ENCODE measurements at places on chromosomes 3 and 15.

DNA sequence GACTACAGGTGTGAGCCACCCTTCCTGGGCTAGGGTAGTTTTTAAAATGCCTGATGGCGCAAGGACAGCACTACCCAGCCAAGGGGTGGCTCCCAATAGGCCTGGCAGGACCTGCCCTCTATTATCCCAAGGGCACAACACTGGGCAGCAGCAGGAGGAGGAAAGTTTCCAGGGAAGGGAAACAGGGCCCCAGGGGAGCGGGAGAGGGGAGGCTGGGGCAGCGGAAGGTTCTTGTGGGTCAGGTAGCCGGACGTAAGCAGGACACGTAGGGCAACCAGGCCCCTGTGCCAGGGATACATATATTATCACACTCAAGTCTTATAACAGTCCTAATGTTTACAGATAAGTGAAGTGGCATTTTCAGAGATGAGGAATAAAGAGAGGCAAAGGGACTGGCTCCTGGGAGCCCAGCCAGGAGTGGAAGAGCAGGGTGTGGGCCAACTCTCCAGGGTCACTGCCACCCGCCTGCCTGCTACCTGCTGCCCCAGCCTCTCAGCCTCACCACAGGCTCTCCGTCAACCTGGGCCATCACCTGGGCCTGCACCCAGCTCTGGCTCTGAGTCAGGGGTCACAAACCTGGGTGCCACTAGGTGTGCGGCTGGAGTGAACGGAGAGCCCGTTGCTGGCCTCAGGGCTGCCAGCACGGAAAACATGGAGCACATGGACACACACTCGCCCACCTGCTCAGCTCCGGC is 73.2 kb upstream of the SNRPA1 start:
- H3K4me3 ChIP-seq: no peak overlapping the region
- H3K27ac ChIP-seq: no peak overlapping the region
- H3K36me3 ChIP-seq: no peaks in the 10 kb centered on the region
- no peaks in the 10 kb centered on the region for H3K27me3 ChIP-seq
- DNase-seq: no peak
- H3K4me1 ChIP-seq: no peaks in the 10 kb centered on the region

GRCh38 chr3:106068795-106069194 is 200.0 kb upstream of the CBLB start:
- no peaks in the 10 kb centered on the region for H3K4me1 ChIP-seq
- DNase-seq: no peak
- no peak overlapping the region for H3K4me3 ChIP-seq
- no peaks in the 10 kb centered on the region for H3K36me3 ChIP-seq
- H3K27me3 ChIP-seq: no peaks in the 10 kb centered on the region

- no peak overlapping the region for H3K4me3 ChIP-seq
- DNase-seq: no peak
- H3K27me3 ChIP-seq: no peaks in the 10 kb centered on the region
- no peaks in the 10 kb centered on the region for H3K4me1 ChIP-seq
- H3K36me3 ChIP-seq: no peaks in the 10 kb centered on the region
- no peak overlapping the region for H3K27ac ChIP-seq
These were observed 106.6 kb downstream of the MAP4 start for GRCh38 chr3:47909607-47910006.

- no peaks in the 10 kb centered on the region for H3K27me3 ChIP-seq
- H3K27ac ChIP-seq: peak overlapping the region; percentile 91
- H3K36me3 ChIP-seq: no peaks in the 10 kb centered on the region
- peak overlapping the region; percentile 82 for H3K4me3 ChIP-seq
These were observed 3.0 kb downstream of the BBX start for GRCh38 chr3:107525644-107526305.

DNA sequence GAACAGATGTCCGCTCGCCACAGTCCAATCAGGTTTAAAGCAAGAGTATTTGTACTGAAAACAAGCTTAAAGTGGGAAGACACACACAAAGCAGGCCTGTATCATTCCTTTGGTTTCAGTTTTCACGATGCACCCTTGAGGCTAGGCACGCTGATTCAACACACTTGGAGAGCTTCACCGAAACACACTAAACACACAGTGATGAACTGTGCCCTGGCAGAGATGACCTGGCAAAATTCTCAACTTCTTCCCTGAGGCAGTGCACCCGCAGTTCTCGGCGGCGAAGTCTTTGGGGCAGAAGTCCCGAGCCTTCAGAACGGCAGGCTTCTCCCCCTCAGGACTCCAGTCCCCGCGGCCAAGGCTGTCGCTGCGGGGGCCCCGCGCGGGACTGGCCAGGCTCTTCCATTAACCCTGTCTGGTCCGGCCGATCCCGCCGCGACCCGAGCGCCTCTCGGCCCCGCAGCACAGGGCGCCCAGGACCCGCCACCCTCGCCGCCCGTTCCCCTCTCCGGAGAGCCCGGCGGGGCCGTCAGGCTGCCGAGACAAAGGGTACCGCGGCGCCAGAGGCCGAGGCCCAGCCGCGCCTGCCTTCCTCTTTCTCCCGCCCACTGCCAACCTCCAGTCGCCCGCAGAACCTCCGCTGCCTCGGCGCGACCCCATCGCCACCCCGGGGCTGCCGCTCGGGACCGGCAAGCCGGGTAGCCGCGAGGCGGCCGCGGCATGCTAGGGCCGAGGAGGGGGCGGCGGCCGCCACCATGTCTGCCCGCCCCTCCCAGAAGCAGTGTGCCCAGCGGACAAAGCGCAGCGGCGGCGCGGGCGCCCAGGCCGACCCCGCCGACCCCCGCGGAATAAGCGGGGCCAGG is 792 bp downstream of the GABPB1 start:
- H3K36me3 ChIP-seq: no peaks in the 10 kb centered on the region
- H3K27ac ChIP-seq: peak overlapping the region; percentile 97
- H3K4me3 ChIP-seq: peak overlapping the region; percentile 83
- peak; percentile 66 for DNase-seq
- no peaks in the 10 kb centered on the region for H3K27me3 ChIP-seq

DNA sequence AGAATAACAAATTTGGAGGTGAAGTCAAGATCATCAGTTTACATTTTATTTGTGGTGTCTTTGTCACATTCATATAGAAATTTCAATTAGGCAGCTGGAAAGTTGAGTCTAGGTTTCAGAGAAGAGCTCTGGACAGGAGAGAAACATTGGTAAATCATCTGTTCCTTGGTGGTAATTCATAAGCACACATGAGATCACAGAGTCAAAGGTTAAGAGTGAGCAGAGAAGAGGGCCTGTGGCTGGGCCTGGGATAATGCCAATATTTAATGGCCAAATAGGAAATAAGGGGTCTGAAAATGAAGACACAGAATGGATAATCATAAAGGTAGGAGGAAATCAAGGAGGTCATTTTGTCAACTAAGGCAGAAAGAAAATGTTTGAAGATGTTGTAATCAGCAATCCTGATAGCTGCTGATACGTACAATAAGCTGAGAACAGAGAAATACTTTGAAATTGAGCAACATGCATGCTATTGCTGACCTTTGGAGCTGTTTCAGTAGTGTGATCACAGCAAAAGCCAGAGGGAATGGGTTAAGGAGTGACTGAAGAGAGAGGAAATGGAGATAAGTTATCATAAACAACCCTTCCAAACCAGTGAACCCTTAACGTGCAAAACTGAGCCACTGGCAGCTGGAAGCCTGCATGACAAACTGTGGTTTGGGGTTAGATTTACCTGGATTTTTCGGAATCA is 692.8 kb downstream of the AGBL1 start:
- no peaks in the 10 kb centered on the region for H3K36me3 ChIP-seq
- no peak overlapping the region for H3K4me3 ChIP-seq
- no peaks in the 10 kb centered on the region for H3K4me1 ChIP-seq
- DNase-seq: no peak
- H3K27ac ChIP-seq: no peak overlapping the region

DNA sequence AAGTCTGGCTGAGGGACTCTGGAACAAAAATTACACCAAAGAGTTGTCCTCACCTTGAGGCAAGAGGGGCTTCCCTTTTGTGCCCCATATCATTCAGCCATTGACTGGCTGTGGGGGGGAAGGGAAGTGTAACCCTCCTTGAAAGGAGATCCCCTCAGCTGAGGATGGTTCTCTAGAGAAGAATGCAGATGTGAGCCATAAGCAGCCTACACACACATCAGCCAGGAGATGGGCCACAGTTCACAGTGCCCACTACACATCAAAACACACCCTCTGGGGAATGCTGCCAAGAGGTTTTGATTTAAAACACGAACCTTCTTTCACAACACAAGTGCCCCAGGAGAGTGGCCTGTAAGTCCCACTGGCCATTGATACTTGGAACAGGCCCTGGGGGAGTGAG is 231.2 kb upstream of the CTDSPL start:
- H3K4me3 ChIP-seq: no peak overlapping the region
- no peaks in the 10 kb centered on the region for H3K36me3 ChIP-seq
- H3K27me3 ChIP-seq: no peaks in the 10 kb centered on the region

- no peaks in the 10 kb centered on the region for H3K4me1 ChIP-seq
- no peak overlapping the region for H3K4me3 ChIP-seq
- H3K27ac ChIP-seq: no peak overlapping the region
- H3K36me3 ChIP-seq: no peaks in the 10 kb centered on the region
- DNase-seq: no peak
These were observed 93.9 kb downstream of the SEMA6D start for GRCh38 chr15:47811172-47811571.

DNA sequence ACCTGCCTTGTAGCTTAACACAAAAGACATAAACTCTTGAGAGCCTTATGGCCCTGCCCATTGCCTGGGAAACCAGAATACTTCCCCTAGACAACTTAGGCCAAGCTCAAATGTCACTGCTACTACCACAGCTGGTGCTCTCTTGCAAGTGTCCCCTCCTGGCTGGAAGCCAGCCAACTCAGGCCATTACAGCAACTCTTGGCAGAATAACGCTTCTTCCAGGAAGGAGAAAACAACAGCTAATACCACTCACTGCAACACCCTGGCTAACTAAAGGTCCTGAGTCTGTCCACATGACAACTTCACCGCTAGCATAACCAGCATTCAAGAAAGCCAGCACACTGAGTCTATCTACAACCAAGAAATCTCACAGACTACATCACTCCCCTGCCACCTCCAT is 5.1 kb upstream of the B4GALT4 start:
- H3K27me3 ChIP-seq: no peaks in the 10 kb centered on the region
- no peaks in the 10 kb centered on the region for H3K36me3 ChIP-seq
- DNase-seq: no peak
- H3K4me1 ChIP-seq: no peaks in the 10 kb centered on the region
- no peak overlapping the region for H3K27ac ChIP-seq

DNA sequence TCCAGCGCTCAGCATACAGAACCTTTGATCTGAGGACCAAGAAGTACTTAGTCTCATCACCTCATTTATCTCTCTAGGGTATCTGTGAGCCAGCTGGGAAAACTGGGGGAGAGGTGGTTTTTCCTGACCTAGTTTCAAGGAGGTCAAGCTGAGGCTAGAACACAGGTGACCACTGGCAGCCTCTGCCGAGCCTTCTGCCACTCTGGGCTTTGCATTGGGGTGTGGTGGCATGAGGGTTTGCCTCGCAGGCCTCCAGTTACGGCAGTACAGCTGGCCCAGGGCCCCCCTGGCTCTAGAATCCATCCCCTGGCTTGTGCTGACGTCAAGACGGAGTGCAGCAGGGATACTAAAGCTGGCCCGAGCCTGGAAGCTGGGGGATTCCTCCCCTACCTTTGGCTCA is 34.7 kb upstream of the CDCP1 start:
- H3K4me1 ChIP-seq: no peaks in the 10 kb centered on the region
- DNase-seq: no peak
- H3K36me3 ChIP-seq: no peaks in the 10 kb centered on the region
- H3K27me3 ChIP-seq: no peaks in the 10 kb centered on the region
- H3K27ac ChIP-seq: no peak overlapping the region

GRCh38 chr3:23492057-23492456 is 288.9 kb downstream of the UBE2E2 start:
- no peak overlapping the region for H3K27ac ChIP-seq
- no peaks in the 10 kb centered on the region for H3K36me3 ChIP-seq
- no peak for DNase-seq
- no peaks in the 10 kb centered on the region for H3K4me1 ChIP-seq
- H3K4me3 ChIP-seq: no peak overlapping the region

DNA sequence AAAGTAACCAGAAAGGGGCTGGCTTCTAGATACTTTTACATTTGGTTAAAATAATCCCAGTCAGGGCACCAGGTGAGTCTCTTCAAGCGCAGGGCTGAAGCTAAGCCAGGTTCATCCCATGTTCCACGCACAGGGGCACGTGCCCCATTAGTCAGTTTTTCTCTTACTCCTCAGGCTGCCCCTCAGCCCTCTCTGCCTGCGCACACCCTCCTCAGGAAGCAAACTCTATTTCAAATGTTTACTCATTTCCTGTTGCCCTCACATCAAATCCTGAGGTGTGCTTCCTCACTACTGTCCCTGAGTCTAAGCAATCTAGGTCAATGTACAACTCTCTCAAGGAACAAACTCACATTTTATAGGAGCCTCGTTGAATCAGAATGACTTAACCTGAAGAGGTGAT is 48.5 kb downstream of the THBS1 start:
- no peak overlapping the region for H3K4me3 ChIP-seq
- H3K4me1 ChIP-seq: peaks cover 15% of the 10 kb centered on the region
- H3K36me3 ChIP-seq: no peaks in the 10 kb centered on the region
- no peaks in the 10 kb centered on the region for H3K27me3 ChIP-seq
- H3K27ac ChIP-seq: no peak overlapping the region

- no peak overlapping the region for H3K4me3 ChIP-seq
- no peaks in the 10 kb centered on the region for H3K36me3 ChIP-seq
- H3K27ac ChIP-seq: no peak overlapping the region
- no peak for DNase-seq
These were observed 351.4 kb upstream of the KCNMB2 start for GRCh38 chr3:178184833-178185232.

DNA sequence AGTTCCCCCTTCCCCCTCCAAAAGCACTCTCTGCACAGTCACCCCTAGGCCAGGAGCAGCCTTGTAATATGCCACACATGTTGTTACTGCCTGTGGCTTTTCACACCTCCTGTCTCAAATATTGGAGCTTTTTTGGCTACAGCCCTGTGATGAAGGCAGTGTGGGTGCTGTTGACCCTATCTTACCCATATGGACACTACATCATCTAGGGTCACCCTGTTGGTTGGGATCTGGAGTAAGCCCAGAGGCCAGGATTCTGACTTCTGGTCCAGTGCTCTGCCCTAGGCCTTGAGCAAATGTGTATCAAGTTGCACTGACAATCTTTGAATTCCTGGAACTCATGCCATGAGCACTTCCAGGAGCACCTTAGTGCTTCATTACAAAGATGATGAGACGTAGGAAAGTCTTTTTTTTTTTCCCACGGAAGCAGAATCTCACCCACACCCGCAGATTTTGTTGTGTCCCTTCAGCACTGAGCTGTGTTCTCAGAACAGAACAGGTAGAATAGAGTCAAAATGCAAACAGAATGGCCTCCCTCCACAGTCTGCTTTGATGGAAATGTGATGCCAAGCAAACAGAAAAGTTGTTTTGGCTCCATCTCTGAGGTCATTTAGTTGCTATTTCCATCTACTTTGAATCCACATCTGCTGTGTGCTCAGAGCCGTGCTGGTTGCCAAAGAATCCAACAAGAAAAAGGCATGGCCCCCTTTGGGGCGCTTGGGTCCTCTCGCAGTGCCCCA is 49.6 kb downstream of the SMAD3 start:
- peaks cover 74% of the 10 kb centered on the region for H3K4me1 ChIP-seq
- no peak overlapping the region for H3K4me3 ChIP-seq
- no peak for DNase-seq

Data from naive thymus-derived CD4-positive, alpha-beta T cell (primary cell).